Stimulated activated CD8-positive, alpha-beta memory T cell treated with anti-CD3 and anti-CD28 coated beads, Interleukin-15, amount 100 ng/mL, for 4 hours (primary cell): ENCODE measurements at places on chromosomes 2 and 18.

DNA sequence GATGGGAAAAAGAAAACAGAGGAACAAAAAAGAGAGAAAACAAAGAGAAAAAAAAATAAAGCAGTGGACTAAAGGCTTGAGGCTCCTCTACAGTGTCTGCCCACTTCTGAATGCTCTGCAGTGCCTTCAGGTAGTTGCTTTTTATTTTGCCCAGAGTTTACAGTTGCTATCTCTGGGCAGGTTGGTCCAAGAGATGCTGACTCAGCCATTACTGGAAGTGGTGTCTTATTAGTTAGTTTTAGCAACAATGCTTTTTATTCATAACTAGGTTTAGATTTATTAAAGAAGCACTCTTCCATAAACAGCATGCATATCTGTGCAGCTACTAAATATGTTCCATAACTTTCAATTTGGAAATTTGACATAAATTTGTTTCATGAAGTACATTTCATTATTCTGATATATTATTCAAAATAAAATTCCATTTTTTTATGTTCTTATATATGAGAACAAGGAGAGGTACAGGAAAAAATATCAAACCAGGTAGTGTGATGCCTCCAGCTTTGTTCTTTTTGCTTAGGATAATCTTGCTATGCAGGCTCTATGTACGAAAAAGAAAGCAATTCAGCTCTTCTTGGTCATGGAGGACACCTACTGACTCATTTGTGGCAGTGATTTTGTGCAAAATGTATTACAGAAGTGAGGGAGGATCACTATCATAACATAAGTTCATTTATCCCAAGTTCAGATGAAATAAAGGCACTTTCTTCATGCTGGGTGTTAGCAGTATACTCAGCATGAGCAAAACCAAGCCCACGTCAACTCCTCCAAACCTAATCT is 69.5 kb downstream of the RPIA start:
- no peak for DNase-seq

DNA sequence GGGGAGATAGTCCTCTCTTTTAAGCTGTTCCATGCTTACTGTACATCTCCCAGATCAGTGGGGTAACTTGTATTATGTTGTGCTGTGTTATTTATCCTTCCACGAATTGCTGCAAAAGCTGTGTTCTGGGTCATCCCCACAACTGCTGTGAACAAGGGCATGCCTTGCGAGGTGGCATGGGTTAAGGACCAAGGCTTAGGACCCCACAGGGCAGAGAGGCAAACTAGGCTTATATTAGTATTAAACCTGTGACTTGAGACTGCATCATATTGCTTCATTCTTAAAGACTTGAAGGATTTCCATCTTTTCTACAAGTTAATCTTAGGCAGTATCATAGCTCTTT is 19.9 kb downstream of the RND3 start:
- DNase-seq, result no peak

DNA sequence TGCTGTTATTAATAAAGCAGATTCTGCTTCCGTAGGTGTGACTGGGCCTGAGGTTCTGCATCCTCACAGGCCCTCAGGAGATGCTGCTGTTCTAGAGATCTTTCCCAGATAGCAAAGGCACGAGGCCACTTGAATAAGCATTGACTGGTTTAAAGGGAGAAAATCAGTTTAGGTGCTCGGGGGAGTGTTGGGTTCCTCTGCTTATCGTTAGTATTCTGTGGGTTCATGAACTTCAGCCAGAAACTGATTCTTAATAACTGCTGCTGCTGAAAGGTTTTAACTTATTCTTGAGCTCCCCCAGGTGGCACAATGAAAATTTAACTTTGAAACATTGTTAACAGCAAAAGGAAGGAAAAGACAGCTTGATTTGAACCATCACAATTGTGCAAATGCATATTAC is 56.9 kb downstream of the ITGA6 start:
- DNase-seq, result no peak

DNA sequence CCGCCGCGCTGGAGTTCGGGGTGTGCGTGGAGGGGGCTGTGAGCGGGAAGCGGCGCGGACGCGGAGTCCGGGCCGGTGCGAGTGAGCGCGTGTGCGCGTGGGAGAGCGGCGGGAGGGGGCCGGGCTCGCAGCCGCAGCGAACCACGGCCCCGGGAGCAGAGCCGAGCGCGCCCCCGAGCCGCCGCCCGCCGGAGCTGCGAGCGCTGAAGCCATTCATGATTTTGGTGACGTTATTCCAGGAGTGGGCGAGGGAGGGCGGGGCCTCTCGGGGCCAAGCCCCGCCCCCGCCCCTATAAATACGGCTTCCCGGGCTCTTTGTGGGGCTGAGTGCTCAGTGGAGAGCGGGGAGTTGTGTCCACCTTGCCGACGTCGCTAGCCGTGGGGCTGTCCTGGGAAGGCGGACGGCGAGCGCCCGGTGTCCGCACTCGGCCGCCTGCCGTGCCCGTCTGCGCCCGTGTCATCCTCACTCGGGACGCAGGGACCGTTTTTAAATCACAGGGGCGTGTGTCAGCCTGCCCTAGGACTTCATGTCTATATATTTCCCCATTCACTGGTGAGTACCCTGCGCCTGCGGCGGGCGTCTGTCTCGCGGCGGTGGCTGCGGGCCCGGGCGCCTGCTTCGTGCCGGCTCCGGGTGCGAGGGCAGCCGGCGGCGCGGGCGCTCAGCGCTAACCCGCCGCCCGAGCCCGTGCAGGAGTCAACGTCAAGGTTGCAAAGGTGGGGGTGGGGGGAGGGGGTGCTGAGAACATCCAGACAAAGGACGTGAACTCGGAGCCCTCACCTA is at the start of gene LBH:
Gene LBH, plus strand, starts transcription at position 323 of the 784 bp plus-strand sequence. Its CDS starts 205 bp downstream, at position 528.
- peak; percentile 87 for DNase-seq

GRCh38 chr2:30405260-30405605 is 41.8 kb upstream of the LCLAT1 start:
- DNase-seq, result no peak
